ENCODE measurements at places on chromosomes 6 and 20.
A peak's percentile ranks its signal among the peaks of the same experiment; 100 is the strongest.

GRCh38 chr6:6872459-6873344 is 235.1 kb upstream of the RREB1 start:
- no peak for DNase-seq

DNA sequence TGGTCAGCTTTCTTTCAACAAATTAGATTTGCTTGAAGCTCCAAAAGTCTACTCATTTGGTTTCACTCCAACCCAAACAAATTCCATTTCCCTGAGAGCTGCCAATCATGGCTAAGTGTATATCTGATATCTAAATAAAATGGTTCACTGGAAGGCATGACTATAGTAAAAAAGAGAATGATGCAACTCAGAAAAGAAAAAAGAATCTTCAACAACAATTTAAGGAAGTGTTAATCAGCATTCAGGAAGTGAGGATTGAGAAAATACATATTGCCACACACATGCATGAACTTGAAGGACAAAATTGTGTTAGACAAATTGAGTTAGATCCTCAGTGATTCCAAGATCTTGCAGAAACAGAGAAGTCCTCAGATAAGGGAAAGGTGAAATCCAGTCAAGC is 972.9 kb upstream of the FLRT3 start:
- DNase-seq, result no peak

GRCh38 chr6:105192707-105193465 is 13.1 kb upstream of the POPDC3 start:
- no peak for DNase-seq

DNA sequence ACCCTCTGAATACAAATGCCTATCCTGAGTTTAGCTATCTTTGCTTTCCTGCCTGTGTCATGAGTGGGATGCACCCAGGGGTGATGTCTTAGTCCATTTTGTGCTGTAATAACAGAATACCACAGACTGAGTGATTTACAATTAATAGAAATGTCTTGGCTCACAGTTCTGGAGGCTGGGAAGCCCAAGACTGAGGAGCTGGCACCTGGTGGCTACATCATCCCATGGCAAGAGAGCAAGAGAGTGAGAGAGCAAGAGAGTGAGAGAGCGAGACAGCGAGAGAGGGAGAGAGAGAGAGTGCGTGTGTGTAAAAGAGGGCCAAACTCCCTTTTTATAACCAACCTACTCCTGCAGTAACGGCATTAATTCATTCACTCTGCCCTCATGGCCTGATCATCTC is 76.8 kb downstream of the PRDM1 start:
- DNase-seq, result no peak

DNA sequence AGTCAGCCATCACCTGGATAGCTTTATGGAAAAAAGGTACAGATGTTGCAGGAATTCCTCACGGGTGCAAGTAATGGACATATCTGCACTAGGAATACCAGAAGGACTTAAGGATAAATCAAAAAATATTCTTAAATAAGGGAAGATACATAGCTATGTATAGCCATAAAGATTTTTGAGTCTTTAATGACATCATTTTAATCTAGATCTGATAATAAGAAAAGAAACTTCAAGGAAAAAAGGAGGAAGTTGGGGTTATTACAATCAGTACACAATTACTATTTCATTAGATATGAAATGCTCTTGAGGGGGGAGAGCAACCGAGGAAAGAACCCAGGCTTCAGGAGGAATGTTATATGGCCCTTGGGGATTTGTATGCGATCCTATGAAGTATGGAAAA is 110.2 kb downstream of the FOXC1 start:
- no peak for DNase-seq

DNA sequence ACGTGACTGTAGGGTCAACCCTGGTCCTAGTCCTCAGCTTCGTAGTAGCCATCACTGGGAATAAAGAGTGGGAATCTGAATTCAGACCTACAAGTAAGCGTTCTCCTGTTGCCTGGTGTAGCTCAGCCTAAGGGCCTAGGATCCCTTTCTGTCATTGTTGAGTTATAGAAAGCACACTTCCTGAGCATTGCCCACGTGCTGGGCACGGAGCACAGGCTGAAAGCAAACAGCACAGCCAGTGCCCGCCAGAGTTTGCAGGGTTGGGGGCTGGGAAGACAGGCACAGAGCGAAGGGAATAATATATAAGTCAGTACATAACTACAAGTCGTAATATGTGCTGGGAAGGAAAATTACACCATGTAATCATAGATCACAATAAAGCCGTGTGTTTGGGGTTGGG is 166.3 kb downstream of the TBXT start:
- no peak for DNase-seq

DNA sequence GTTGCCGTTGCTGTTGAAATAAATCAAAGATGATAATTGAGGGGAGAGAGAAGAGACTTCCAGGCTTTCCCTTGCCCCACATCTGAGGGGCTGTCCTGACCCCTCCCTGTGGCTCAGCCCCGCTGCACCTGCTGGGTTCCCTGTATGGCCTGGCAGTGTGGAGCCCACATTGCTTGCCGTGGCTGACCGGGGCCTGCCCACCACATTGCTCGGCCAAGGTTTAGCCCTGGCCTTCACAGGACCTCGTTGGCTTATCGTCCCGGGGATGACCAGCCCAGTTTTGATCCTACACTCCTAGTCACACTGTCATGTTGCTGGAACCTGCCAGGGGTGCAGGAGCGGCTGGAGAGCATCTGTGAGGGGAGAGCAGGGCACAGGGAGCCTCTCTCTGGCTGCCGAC is 102.4 kb downstream of the CDH4 start:
- DNase-seq, result no peak

DNA sequence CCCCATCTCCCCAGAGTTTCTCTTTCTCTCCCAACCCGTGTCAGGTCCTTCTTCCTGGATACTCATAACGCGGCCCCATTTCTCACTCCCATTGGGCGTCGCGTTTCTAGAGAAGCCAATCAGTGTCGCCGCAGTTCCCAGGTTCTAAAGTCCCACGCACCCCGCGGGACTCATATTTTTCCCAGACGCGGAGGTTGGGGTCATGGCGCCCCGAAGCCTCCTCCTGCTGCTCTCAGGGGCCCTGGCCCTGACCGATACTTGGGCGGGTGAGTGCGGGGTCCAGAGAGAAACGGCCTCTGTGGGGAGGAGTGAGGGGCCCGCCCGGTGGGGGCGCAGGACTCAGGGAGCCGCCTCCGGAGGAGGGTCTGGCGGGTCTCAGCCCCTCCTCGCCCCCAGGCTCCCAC is at the start of gene HLA-F:
Gene HLA-F (plus strand): TSS at position 173 of the 404 bp plus-strand sequence. CDS start 30 bp downstream, at position 203.
- DNase-seq, result peak; percentile 79

DNA sequence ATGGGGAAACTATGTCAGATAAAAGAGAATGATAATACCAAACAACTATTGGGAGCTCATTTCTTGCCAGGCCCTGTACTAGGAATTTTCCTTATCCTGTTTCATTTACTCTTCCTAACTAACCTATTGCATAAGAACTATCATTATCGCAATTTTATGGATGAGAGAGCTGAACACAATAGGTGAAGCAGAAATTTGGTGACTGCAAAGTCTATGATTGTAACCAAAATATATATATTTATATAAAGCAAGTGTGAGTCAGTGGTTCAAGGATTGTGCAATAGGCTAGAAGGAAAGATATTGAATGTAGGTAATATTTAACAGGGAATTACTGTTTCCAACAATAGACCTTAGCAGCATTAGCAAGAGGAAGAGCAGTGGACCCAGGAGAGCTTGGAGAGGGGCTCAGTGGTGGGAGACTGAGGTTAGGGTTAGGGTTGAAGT is 181.1 kb upstream of the TENT5A start:
- DNase-seq, result no peak

DNA sequence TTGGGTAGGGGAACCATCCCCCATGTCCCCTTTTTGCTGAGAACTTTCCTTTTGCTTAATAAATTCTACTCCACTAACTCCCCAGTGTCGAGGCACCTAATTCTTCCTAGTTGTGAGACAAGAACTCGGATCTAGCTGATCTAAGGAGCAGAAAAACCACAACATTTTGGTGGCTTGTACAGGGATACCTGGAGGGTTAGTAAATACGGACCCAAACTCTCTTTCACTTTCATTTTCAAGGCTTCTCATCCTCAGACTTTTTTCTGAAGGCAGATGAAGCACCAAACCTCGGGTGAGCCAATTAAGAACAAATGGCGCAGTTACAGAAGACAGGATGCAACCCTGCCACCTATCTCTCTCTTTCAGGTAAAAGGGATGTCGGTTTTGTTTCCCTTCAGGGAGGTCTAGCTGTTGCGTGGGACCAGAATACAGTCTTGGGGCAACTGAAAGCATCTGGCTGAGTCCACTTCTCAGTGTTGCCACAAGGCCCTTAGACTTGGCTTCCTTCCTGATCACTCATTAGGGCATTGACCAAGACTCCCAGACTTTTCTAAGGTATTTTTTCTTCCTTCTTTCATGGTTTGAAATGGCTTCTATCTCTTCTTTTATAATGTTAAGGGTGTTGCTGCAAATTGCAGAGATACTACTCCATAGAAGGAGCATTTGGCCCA is 11.1 kb upstream of the HTR1B start:
- no peak for DNase-seq

DNA sequence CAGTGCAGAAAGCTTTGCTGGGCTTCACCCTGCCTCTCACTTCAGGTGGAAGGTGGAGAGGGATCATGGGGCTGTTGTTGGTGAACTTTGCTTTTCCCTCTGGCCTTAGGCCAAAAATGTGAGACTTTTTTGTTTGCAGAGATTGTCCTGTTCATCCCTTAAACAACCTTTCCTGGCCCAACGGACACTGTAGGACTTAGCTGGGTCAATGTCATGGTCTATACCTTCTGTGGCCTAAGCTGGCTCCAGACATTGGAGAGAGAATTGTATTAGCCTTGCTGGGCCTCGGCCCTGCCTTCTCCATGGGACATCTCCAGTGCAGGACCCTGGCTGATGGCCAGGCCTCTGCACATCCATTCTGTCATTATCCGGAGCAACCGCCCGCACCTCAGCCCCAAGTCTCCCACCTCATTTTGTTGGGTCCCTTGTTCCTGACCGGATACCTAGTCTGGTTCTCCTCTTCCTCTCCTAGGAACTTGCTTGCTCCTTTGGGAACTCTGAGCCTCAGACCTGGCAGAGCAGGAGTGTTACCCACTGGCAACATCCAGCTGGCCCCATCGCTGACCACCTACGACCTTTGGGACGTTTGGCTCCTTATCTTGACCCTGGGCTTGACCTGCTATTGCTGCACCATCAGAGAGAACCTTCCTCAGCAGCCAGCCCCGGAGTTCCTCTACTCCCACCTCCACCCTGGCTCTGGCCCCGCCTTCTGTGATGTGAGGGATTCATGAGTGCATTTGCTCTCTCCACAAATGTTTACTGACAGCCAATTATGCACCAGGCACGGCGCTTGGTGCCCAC is 128.2 kb downstream of the BANF2 start:
- no peak for DNase-seq

GRCh38 chr6:166760288-166760687 is 133.2 kb upstream of the RPS6KA2 start:
- no peak for DNase-seq

DNA sequence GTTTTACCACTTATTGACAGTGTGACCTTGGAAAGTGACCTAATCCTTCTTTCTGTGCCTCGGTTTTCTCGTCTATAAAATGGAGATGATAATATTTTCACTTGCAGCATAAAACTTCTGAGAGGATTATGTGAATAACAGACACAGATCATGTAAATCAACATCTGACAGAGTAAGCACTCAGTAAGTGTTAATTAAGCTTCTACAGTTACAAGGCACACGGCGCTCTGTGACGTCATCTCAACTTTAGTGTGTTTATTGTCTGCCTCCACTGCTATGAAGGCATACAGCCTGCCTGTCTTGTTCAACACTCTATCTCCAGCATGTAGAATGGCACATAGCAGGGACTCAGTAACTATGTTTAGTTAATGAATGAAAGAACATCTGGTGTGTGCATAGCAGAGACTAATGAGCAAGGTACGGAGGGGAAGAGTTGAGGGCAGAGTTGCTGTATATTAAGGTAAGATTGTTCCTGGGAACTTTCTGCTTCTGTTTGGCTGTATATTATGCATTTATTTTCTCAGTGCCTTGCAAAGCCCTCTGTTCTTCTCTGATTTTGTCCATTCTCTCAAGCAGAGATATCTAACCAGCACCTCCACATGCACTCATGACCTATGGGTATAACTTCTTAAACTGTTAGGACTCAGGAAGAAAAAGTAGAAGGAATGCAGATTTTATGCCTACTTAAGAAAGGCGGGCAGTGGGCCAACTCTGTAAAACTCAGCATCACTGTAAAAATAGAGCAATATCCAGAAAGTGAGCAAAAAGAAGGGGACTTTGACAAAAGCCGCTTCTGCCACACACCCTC is 66.4 kb upstream of the STMND1 start:
- no peak for DNase-seq

GRCh38 chr6:158769771-158770432 is 49.3 kb downstream of the EZR start:
- no peak for DNase-seq

- no peak for DNase-seq
Observed at GRCh38 chr6:33236328-33236727, 28.0 kb downstream of the RING1 start.

DNA sequence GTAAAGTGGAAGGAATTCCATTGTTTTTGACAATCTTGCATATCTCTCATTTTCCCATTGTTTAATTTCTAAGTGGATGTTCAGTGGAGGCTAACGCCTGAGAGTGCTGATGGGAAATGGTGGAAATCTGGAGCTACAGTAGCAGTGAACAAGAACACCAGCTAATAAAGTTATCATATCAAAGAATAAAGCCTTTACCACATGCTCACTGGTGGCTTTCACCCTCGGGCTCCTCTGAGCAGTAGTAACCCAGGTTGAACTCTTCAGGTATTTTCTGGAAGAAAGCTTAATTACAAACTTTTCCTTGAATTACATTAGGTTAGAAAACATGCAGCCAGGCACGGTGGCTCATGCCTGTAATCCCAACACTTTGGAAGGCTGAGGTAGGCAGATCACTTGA is 10.4 kb upstream of the ACAT2 start:
- DNase-seq, result no peak

GRCh38 chr6:153170511-153170910 is 39.4 kb upstream of the RGS17 start:
- DNase-seq, result no peak

DNA sequence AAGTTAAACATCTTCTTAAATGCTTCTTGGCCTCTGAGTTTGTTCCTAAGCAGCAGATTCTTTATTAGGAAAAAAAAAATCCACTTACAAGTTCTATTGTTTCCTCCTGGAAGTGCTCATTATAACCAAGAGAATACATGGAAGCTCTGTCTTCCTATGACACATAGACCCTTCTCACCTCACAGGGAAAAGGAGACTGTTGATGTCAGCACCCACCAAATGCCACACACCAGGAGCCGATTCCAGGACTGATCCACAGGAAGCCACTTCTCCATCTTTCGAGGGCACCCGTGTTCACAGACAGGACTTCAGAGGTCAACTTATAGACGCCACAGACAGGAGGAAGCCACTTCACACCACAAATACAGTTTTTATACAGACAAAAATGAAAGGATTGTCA is 13.4 kb upstream of the BNIP5 start:
- no peak for DNase-seq

- DNase-seq, result no peak
Observed at GRCh38 chr20:32445539-32446273, 87.6 kb downstream of the ASXL1 start.

DNA sequence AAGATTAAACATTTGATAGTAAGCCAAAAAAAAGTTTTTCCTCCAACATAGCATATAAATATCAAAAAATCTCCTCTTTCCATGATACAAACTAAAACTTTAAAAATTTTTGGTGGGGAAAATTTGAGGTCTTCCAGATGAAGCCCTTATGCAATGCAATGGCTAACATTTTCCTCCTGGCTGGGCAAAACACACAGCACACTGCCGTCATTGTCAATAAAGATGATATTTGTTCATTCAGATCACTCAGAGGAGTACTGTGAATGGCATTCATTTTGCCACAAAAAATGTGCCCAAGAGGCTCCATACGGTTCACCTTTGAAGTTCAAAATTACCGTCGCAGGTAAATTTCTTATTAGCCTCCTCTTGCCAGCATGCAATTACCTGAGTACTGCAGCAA is 33.9 kb upstream of the FBXO9 start:
- DNase-seq, result no peak
